Body of pancreas (tissue), 4 donors: ENCODE measurements at places on chromosomes 7 and 10.

- no peak overlapping the region for H3K4me3 ChIP-seq
- H3K27ac ChIP-seq = no peak overlapping the region
- no peak for DNase-seq
- H3K27me3 ChIP-seq = no peaks in the 10 kb centered on the region
- peaks cover 8% of the 10 kb centered on the region for H3K36me3 ChIP-seq
Observed at GRCh38 chr10:74976565-74976964, 134.9 kb upstream of the SAMD8 start.

- H3K4me3 ChIP-seq = no peak overlapping the region
- H3K36me3 ChIP-seq = no peaks in the 10 kb centered on the region
- no peaks in the 10 kb centered on the region for H3K4me1 ChIP-seq
- no peaks in the 10 kb centered on the region for H3K27me3 ChIP-seq
- H3K27ac ChIP-seq = no peak overlapping the region
- peak; percentile 29 for DNase-seq
Observed at GRCh38 chr7:74068378-74069085, 15.1 kb upstream of the LIMK1 start.

DNA sequence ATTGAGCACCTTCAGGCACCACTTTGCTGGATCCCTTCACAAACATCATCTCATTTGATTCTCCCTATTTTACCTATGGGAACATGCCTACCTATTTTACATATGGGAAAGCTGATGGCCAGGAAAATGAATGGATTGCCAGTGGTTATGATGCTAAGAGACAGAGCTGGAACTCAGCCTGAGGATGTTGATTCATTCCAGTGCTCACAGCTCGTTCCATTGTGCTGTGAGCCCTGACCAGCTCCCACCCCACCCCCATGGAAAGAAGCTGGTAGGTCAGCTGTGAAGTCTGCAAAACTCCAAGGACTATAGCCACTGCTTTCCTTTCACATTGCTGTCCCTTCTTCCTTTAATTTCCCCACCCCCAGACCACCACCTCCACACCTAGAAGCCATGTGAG is 9.6 kb downstream of the UBTD1 start:
- H3K4me3 ChIP-seq = no peak overlapping the region
- DNase-seq = no peak
- H3K27me3 ChIP-seq = no peaks in the 10 kb centered on the region
- no peak overlapping the region for H3K27ac ChIP-seq
- H3K36me3 ChIP-seq = no peaks in the 10 kb centered on the region

DNA sequence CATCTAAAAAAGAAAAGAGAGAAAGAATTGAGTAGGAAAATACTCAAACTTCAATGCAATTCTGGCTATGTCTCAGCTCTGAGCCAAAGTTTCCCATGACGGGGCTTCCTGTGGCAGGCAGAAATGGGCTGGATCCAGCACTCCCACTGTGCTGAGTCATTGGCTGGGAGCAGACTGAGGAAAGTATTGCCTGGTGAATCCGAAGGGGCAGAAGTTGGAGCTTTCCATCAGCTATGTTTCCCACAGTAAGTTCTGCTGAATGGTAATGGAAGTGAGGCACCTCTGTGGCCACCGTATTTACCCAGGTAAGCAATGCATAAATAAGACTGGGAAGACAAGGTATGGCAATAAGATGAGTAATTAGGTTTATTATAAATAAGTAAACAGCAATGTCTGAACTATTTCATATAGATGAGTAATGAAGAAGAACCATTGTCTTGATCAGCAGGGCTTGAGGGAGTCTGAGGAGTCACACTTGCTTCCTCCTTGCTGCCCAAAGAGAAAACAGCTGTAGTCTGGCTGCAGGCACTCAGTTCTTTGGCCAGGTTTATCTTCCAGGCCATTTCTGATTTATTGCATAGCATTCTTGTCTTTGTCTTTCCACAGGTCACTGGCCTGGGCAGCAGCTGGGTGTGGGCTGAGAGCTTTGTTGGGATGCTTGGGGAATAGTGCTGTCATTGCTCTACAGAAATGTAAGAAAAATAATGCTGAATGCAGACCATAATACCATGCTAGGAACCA is 255.3 kb downstream of the DNAJB9 start:
- H3K4me1 ChIP-seq = no peaks in the 10 kb centered on the region
- no peaks in the 10 kb centered on the region for H3K36me3 ChIP-seq
- no peaks in the 10 kb centered on the region for H3K27me3 ChIP-seq
- no peak for DNase-seq
- no peak overlapping the region for H3K27ac ChIP-seq

- H3K4me1 ChIP-seq = no peaks in the 10 kb centered on the region
- H3K36me3 ChIP-seq = no peaks in the 10 kb centered on the region
- no peak overlapping the region for H3K27ac ChIP-seq
- H3K4me3 ChIP-seq = no peak overlapping the region
- no peak for DNase-seq
- no peaks in the 10 kb centered on the region for H3K27me3 ChIP-seq
Observed at GRCh38 chr7:1301882-1302251, 69.2 kb downstream of the UNCX start.

DNA sequence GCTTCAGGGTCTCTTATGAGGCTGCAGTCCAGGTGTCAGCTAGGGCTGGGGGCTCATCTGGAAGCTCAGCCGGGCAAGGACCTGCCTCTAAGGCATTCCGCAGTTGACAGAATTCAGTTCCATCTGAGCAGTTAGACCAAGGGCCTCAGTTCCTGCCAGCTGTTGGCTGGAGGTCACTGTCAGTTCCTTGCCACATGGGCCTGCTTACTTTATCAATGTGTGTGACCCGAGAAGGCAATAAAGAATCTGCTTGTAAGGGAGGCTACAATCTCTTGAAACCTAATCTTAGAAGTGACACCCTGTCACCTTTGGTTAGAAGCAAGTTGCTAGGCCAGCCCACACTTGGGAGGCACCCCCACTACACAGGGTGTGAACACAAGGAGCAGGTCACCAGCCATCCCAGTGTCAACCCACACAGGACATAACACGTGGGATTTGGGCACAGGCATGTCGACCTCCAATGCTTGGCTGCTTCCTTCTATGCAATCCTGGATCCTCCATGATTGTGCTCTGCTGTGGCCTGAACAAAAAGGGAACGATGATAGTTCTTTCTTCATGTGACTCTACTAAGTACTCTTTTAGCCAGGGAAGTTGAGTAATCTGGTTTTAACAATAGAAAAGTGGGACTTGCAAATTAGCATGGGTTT is 41.8 kb downstream of the MTURN start:
- no peak overlapping the region for H3K4me3 ChIP-seq
- peaks cover 50% of the 10 kb centered on the region for H3K4me1 ChIP-seq
- DNase-seq = no peak
- no peaks in the 10 kb centered on the region for H3K27me3 ChIP-seq

GRCh38 chr7:155665957-155666287 is 21.5 kb downstream of the RBM33 start:
- peaks cover 42% of the 10 kb centered on the region for H3K4me1 ChIP-seq
- no peak overlapping the region for H3K27ac ChIP-seq

DNA sequence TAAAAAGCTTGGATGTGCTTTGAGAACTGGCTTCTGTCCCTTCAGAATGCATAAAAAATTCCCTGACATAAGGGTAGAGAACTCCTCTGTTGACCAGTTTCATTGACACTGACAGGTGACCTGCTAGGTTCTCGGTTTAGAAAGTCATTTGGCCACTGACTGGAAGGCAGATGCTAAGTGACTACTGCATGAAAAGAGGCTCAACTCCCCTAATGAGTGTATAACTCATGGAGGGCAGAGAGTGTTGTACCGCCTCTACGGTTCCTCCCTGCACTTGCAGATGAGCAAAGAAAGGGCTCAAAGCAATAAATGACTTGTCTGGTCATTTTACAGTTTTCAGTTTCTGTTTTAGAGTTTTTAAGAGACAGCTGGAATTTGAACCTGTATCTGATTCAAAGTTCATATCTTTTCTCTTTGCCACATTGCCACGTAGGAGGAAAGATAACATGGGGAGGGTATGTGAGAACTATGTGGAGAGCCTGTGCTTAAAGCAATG is 2.9 kb upstream of the FGL2 start:
- H3K4me1 ChIP-seq = peaks cover 6% of the 10 kb centered on the region
- no peaks in the 10 kb centered on the region for H3K36me3 ChIP-seq
- no peak for DNase-seq
- H3K27ac ChIP-seq = no peak overlapping the region

DNA sequence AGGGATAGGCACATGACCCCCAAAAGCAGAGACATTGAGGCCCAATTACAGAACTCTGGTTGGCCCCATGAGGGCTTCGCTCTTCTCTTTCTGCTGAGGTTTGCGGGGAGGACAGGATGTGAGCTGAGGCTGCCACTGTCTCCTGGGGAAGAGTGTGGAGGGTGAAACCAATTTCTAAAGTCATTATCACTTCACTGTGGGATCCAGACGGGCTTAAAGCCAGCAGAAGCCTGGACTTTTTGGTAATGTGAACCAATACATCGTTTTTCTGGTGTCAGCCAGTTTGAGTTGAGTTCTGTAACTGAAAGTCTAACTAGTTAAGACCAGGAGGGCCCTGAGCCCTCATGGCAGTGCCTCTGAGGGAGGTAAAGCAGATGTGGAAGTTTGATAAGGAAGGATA is 163.0 kb downstream of the MYOF start:
- no peaks in the 10 kb centered on the region for H3K36me3 ChIP-seq
- H3K4me3 ChIP-seq = no peak overlapping the region
- no peak overlapping the region for H3K27ac ChIP-seq
- H3K4me1 ChIP-seq = no peaks in the 10 kb centered on the region
- DNase-seq = no peak

DNA sequence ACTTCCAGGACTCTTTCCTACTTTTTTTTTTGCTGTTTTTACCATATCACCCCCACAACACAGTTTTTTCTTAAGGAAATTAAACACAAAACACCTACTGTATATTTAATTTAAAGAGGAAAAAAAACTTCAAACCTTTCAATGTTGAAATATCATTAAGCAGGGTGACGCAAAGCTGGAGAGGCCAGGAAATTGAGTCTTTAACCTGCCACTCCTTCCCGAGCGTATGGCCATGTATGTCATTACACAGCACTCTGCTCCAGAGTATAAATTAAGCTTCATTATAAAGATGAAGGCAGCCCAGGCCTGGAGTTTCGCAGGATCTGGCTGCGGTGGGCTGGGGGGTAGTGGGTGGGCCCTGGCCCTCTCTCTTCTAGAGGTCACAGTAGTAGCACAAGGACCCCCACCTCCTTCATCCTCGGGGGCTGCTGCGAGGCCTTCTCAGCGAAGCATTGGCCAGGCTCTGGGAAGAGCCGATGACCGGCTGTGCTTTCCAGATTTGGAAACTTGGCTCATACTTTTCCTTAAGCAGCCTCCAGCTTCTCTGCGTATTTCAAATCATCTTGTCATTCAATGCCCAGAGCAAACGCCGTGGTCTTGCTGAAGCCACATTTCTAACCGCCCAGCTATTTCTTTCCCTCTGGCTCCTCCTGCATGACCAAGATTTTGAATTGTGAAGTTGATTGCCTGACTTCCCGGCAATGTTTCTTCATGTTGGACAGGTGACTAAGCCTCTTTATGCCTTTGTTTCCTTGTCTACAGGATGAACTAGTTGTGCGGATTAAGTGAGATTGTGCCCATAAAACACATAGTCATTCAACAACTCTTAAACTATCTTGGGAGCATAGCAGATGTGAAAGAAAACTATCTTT is 765.1 kb downstream of the SUGCT start:
- no peak overlapping the region for H3K27ac ChIP-seq
- H3K4me1 ChIP-seq = no peaks in the 10 kb centered on the region
- H3K4me3 ChIP-seq = no peak overlapping the region
- DNase-seq = no peak
- no peaks in the 10 kb centered on the region for H3K27me3 ChIP-seq
- H3K36me3 ChIP-seq = no peaks in the 10 kb centered on the region

DNA sequence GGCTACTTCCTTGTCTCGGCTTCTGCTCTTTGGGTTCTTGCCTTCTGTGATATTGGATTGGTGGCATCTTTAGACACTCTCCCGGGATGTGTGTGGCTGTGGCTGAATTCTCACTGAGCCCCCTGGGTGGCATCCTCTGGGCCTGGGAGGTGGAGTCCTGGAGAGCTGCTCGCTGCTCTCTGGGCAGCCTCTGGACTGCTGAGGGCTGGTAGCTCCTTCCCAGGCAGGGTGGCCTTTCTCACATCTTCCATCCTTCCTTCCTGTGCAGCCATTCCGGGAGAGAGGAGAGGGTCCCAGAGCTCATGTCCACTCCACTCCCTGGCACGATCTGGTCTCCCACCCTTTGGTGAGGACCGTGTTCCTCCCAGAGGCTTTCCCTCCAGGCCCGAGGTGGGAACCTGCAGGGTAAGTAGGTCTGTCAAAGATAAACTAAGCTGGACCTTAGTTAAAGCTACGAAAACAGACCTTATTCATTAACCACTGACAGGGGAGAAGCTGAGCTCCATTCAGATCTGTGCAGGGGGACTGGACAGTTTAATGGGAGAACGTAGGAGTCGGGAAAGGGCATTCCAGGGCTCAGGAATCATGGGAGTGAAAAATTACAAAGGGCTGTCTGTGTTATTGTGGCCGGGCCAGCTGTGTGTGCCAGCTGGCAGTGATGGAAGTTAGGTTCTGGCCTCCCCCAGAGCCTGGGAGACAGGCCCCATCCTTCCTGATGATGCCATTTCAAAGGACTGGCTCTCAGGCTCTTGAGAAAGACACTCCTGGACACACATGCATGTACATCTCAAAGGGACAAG is 8.7 kb downstream of the ATP6V0E2 start:
- peak overlapping the region; percentile 76 for H3K27ac ChIP-seq
- H3K27me3 ChIP-seq = no peaks in the 10 kb centered on the region
- DNase-seq = no peak
- no peak overlapping the region for H3K4me3 ChIP-seq
- H3K4me1 ChIP-seq = peaks cover 69% of the 10 kb centered on the region
- no peaks in the 10 kb centered on the region for H3K36me3 ChIP-seq

GRCh38 chr10:34723750-34724149 is 91.3 kb downstream of the PARD3 start:
- H3K4me1 ChIP-seq = peaks cover 32% of the 10 kb centered on the region
- H3K36me3 ChIP-seq = no peaks in the 10 kb centered on the region
- peak overlapping the region; percentile 8 for H3K27ac ChIP-seq

- H3K27me3 ChIP-seq = no peaks in the 10 kb centered on the region
- DNase-seq = no peak
- peaks cover 5% of the 10 kb centered on the region for H3K4me1 ChIP-seq
- no peaks in the 10 kb centered on the region for H3K36me3 ChIP-seq
- no peak overlapping the region for H3K4me3 ChIP-seq
Observed at GRCh38 chr10:86871563-86872183, 85.7 kb downstream of the MMRN2 start.

DNA sequence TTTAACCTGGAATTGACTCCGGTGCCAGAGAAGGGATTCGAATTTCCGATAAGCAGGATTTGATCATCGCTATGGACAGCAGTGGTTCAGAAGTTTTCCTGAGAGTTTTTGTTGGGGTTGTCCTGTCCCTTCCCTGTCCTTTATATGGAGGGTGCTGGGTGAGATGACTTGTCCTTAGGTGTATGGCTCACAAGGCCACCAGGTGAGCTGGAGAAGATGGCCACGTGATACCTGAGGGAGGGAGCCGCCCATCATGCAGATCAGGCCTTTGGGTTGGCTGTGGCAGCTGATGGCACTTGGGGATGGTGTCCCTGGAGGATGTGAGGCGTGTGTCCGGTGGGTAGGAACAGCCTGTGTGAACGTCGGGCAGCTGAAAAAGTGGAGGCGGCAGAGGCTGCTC is 187.7 kb downstream of the PTPN20 start:
- no peak overlapping the region for H3K4me3 ChIP-seq
- no peaks in the 10 kb centered on the region for H3K27me3 ChIP-seq
- H3K36me3 ChIP-seq = no peaks in the 10 kb centered on the region
- H3K4me1 ChIP-seq = no peaks in the 10 kb centered on the region
